ENCODE measurements at places on chromosomes 4 and X. TPM values are rescaled to one million over a fixed set of nuclear protein-coding genes. Genes with fewer than 3 reads are reported as not detected.
A peak's percentile ranks its signal among the peaks of the same experiment; 100 is the strongest.

DNA sequence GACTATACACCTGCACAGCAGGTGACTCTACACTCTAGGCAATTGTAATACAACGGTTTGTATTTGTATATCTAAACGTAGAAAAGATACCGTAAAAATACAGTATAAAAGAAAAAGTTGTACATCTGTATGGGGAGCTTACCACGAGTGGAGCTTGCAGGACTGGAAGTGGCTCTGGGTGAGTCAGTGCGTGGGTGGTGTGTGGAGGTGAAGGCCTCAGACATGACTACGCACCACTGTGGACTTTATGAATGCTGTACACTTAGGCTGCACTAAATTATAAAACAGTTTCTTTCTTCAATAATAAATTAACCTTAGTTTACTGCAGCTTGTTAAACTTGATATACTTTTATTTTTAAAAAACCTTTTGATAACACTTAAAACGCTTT lies 85.0 kb upstream of the FAT1 start:
- no peak overlapping the region for H3K27ac ChIP-seq
- no peaks in the 10 kb centered on the region for H3K36me3 ChIP-seq
- no peaks in the 10 kb centered on the region for H3K27me3 ChIP-seq
- H3K4me3 ChIP-seq = no peak overlapping the region
- DNase-seq = no peak

DNA sequence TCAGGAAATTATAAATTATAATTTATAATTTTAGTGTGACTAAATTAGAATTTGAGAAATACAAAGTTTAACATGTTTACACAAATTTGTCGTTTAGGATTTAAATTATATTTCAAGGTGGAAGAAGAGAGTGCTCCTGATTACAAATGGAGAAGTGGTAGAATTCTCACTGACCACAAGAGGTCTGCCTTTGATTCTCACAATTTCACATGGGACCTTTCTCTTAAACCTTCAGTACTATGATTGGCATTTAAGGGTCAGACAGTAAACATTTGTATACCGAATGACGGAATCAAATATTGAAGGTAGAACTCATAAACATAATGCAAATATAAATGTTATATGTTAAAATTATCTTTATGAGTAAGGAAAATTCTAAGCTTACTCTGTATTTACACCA lies 171.7 kb downstream of the SLIT2 start:
- H3K27me3 ChIP-seq = no peaks in the 10 kb centered on the region
- no peak for DNase-seq
- no peak overlapping the region for H3K27ac ChIP-seq
- H3K4me1 ChIP-seq = peaks cover 14% of the 10 kb centered on the region
- H3K36me3 ChIP-seq = no peaks in the 10 kb centered on the region
- no peak overlapping the region for H3K4me3 ChIP-seq

GRCh38 chr4:150739591-150739990 lies 157.6 kb downstream of the MAB21L2 start:
- H3K4me3 ChIP-seq = no peak overlapping the region
- H3K36me3 ChIP-seq = no peaks in the 10 kb centered on the region
- no peak overlapping the region for H3K27ac ChIP-seq
- H3K27me3 ChIP-seq = no peaks in the 10 kb centered on the region
- DNase-seq = no peak

- DNase-seq = no peak
- H3K4me3 ChIP-seq = no peak overlapping the region
- peaks cover 7% of the 10 kb centered on the region for H3K4me1 ChIP-seq
- no peak overlapping the region for H3K27ac ChIP-seq
- H3K36me3 ChIP-seq = no peaks in the 10 kb centered on the region
- no peaks in the 10 kb centered on the region for H3K27me3 ChIP-seq
Observed at GRCh38 chrX:45803383-45803921, 602.8 kb upstream of the DIPK2B start.

- no peak overlapping the region for H3K4me3 ChIP-seq
- no peaks in the 10 kb centered on the region for H3K4me1 ChIP-seq
- no peaks in the 10 kb centered on the region for H3K27me3 ChIP-seq
- no peak overlapping the region for H3K27ac ChIP-seq
- H3K36me3 ChIP-seq = no peaks in the 10 kb centered on the region
- no peak for DNase-seq
Observed at GRCh38 chr4:1541449-1542225, 135.4 kb upstream of the NKX1-1 start.

DNA sequence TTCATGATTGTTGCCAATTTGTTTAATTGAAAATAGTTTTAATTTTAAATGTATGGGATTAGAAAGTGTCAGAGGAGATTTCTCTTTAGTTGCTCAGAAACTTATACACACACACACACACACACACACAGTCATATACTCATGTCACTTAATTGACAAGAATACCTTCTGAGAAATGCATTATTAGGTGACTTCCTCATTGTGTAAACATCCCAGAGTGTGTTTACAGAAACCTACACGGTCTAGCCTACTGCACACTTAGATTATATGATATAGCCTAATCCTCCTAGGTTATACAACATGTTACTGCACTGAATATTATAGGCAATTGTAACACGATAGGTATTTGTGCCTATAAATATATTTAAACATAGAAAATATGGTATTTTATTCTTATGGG lies 1327.4 kb downstream of the FSTL5 start:
- H3K27ac ChIP-seq = no peak overlapping the region
- H3K27me3 ChIP-seq = no peaks in the 10 kb centered on the region
- no peaks in the 10 kb centered on the region for H3K36me3 ChIP-seq
- no peak for DNase-seq

- no peak for DNase-seq
- no peaks in the 10 kb centered on the region for H3K27me3 ChIP-seq
- H3K4me3 ChIP-seq = no peak overlapping the region
Observed at GRCh38 chr4:139849219-139849618, 183.6 kb downstream of the MGST2 start.

GRCh38 chrX:97252111-97252510 lies 368.4 kb downstream of the RPA4 start:
- H3K27me3 ChIP-seq = no peaks in the 10 kb centered on the region
- no peak for DNase-seq
- H3K4me1 ChIP-seq = no peaks in the 10 kb centered on the region
- H3K27ac ChIP-seq = no peak overlapping the region
- no peaks in the 10 kb centered on the region for H3K36me3 ChIP-seq
- no peak overlapping the region for H3K4me3 ChIP-seq

- no peaks in the 10 kb centered on the region for H3K27me3 ChIP-seq
- H3K27ac ChIP-seq = no peak overlapping the region
- no peak for DNase-seq
- no peaks in the 10 kb centered on the region for H3K4me1 ChIP-seq
Observed at GRCh38 chr4:138158746-138159297, 83.3 kb downstream of the SLC7A11 start.

GRCh38 chrX:137354851-137355250 lies 211.1 kb upstream of the ZIC3 start:
- H3K27me3 ChIP-seq = no peaks in the 10 kb centered on the region
- no peaks in the 10 kb centered on the region for H3K36me3 ChIP-seq
- no peak overlapping the region for H3K27ac ChIP-seq
- H3K4me1 ChIP-seq = no peaks in the 10 kb centered on the region
- no peak overlapping the region for H3K4me3 ChIP-seq

DNA sequence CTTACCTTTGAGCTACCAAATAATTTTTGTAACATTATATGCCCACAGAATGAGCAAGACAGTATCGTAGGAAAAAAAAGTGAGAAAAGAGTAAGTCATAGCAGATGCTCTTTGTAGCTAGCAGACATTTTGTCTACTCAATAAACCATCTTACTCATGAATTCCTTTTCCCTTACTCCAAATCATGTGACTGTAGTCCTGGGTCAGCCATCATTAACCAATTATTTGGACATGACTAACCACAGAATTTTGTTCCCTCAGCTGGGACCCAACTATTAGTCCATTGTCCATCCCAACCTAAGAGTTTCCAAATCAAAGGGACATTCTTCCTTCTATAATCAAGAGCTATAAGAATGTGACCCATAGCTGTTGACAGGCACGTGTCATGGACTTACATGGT lies 11.4 kb downstream of the UBE2D3 start:
- H3K4me3 ChIP-seq = no peak overlapping the region
- peak overlapping the region; percentile 40 for H3K27ac ChIP-seq
- H3K4me1 ChIP-seq = peaks cover 5% of the 10 kb centered on the region
- H3K36me3 ChIP-seq = peaks cover 9% of the 10 kb centered on the region

DNA sequence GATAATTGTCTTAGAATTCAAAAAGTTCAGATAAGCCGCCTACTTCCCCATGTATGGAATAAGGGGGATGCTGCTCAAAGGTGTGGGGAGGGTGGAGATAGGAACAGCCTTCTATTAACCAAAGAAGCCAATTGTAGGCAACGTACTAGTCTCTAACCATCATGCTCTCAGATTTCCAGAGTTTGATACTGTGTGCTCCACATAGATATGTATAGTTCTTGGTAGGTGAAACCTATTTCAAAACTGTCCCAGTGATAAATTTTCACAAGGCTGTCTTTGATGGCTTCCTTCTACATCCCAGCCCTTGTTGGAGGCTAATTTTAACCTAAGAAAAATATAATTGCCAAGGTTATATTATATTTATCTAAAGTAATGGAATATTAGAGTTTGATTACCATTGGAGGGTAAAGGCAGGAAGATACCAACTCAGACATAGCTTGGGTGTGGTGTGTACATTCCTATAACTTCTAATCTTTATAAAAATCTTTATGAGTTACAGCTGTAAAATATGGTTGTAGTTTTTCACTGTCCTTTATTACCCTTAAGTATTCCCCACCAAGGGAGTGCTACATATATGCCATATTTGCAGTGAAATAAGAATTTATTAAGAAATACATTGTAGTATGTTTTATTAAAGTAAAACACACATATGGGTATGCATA lies 87.7 kb downstream of the SLC4A4 start:
- H3K4me1 ChIP-seq = no peaks in the 10 kb centered on the region
- H3K27ac ChIP-seq = no peak overlapping the region
- no peaks in the 10 kb centered on the region for H3K36me3 ChIP-seq
- DNase-seq = no peak

GRCh38 chr4:929096-929765 lies 2.9 kb downstream of the GAK start:
- no peak overlapping the region for H3K4me3 ChIP-seq
- no peak overlapping the region for H3K27ac ChIP-seq
- DNase-seq = no peak

DNA sequence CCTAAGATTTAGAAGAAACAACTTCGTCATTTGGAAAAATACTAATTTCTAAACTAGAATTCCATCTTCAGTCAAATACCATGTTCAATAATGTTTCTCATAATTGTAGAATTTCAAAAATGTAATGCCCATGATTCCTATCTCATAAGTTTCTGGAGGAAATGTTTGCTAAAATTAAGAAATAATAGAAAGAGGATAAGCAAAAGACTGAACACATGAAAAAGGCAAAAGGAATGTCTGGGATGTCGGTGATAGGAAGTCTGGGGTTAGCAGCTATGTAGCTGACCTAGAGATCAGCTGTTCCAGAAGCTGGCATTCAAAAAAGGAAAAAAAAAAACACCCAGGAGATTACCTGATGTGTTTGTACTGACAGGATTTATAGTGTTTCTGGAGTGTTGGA lies 18.9 kb upstream of the PCDH10 start:
- no peaks in the 10 kb centered on the region for H3K27me3 ChIP-seq
- no peaks in the 10 kb centered on the region for H3K36me3 ChIP-seq
- no peaks in the 10 kb centered on the region for H3K4me1 ChIP-seq
- no peak overlapping the region for H3K27ac ChIP-seq

- H3K27ac ChIP-seq = no peak overlapping the region
- no peaks in the 10 kb centered on the region for H3K27me3 ChIP-seq
- H3K36me3 ChIP-seq = no peaks in the 10 kb centered on the region
- DNase-seq = no peak
Observed at GRCh38 chrX:13283950-13284546, 35.8 kb downstream of the ATXN3L start.

- DNase-seq = peak; percentile 46
- H3K36me3 ChIP-seq = no peaks in the 10 kb centered on the region
- no peaks in the 10 kb centered on the region for H3K27me3 ChIP-seq
- H3K4me3 ChIP-seq = peak overlapping the region; percentile 86
- peaks cover 10% of the 10 kb centered on the region for H3K4me1 ChIP-seq
- peak overlapping the region; percentile 99 for H3K27ac ChIP-seq
Observed at GRCh38 chr4:184475096-184475461, 729 bp upstream of the IRF2 start.

- H3K36me3 ChIP-seq = no peaks in the 10 kb centered on the region
- no peaks in the 10 kb centered on the region for H3K4me1 ChIP-seq
- DNase-seq = no peak
- H3K27me3 ChIP-seq = no peaks in the 10 kb centered on the region
- no peak overlapping the region for H3K27ac ChIP-seq
Observed at GRCh38 chr4:18463987-18464559, 442.5 kb upstream of the LCORL start.

- no peaks in the 10 kb centered on the region for H3K36me3 ChIP-seq
- H3K4me3 ChIP-seq = no peak overlapping the region
- H3K4me1 ChIP-seq = peaks cover 8% of the 10 kb centered on the region
- peaks cover 32% of the 10 kb centered on the region for H3K27me3 ChIP-seq
Observed at GRCh38 chrX:137431693-137432488, 134.0 kb upstream of the ZIC3 start.

- no peak overlapping the region for H3K4me3 ChIP-seq
- H3K27me3 ChIP-seq = no peaks in the 10 kb centered on the region
- H3K36me3 ChIP-seq = no peaks in the 10 kb centered on the region
- no peak for DNase-seq
Observed at GRCh38 chr4:74284053-74284452, 24.2 kb upstream of the EPGN start.

DNA sequence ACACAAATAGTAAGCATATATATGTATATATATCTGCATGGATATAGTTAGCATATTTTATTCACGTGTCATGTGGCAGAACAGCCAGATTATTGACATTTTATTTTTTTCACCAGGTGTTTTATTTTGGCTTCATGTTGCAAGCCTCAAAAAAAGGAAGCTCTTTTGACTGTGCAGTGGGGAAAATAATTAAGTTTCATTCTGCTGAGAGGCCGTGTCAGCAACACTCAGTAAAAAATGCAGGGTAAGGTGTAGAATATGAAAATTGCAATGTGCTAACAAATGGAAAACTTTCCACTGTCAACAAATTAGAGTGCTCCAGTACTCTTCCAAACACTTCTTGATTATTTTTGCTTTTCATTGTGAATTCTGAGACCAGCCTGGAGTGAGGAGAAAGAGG lies 511.5 kb downstream of the GLUD2 start:
- H3K27me3 ChIP-seq = no peaks in the 10 kb centered on the region
- no peak for DNase-seq
- H3K4me1 ChIP-seq = no peaks in the 10 kb centered on the region
- no peak overlapping the region for H3K4me3 ChIP-seq
- H3K27ac ChIP-seq = no peak overlapping the region
- H3K36me3 ChIP-seq = no peaks in the 10 kb centered on the region

- H3K27me3 ChIP-seq = no peaks in the 10 kb centered on the region
- no peak for DNase-seq
- no peak overlapping the region for H3K27ac ChIP-seq
- no peaks in the 10 kb centered on the region for H3K4me1 ChIP-seq
- H3K36me3 ChIP-seq = no peaks in the 10 kb centered on the region
Observed at GRCh38 chr4:89509708-89510281, 202.2 kb upstream of the GPRIN3 start.

The DMRTC1 gene
- total RNA-seq = not detected

The FAM184B gene
- 0.18 TPM for total RNA-seq

The COL4A5 gene
- 253 TPM for total RNA-seq

The PPM1K gene
- total RNA-seq = 45.9 TPM

The TEX11 gene
- not detected for total RNA-seq

The NUDT11 gene
- 0.40 TPM for total RNA-seq

The GC gene
- 2.1 TPM for total RNA-seq

The GBA3 gene
- total RNA-seq = 0.34 TPM

Measured in lung (tissue), 17 donors.